ENCODE measurements at places on chromosomes 3 and 15. TPM values are rescaled to one million over a fixed set of nuclear protein-coding genes. Genes with fewer than 3 reads are reported as not detected.

Gene EBLN2
- 5.0 TPM for total RNA-seq

Gene CASR
- 0.04 TPM for total RNA-seq

DNA sequence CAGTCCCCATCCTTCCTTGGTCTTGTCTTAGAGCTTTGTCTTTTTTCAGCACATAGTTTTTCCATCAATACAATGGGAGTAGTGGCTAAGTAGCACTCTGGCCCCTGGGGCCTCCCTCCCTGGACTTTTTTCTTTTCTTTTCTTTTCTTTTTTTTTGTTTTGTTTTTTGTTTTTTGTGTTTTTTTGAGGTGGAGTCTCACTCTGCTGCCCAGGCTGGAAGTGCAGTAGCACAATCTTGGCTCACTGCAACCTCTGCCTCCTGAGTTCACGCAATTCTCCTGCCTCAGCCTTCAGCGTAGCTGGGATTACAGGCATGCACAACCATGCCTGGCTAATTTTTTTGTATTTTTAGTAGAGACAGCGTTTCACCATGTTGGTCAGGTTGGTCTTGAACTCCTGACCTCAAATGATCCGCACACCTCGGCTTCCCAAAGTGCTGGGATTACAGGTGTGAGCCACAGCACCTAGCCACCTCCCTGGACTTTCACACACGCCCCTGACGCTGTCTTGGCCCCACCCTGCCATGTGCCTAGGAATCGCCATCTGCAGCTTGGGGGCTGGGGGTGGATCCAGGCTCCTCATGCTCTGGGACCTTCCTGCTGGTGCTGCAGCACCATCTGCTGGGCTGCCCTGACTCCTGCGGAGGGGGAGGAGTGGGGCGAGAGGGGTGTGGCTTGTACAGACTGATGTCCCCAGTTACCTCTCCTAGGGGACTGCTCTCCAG lies 2.8 kb downstream of the C15orf39 start:
- peak; percentile 79 for ATAC-seq

DNA sequence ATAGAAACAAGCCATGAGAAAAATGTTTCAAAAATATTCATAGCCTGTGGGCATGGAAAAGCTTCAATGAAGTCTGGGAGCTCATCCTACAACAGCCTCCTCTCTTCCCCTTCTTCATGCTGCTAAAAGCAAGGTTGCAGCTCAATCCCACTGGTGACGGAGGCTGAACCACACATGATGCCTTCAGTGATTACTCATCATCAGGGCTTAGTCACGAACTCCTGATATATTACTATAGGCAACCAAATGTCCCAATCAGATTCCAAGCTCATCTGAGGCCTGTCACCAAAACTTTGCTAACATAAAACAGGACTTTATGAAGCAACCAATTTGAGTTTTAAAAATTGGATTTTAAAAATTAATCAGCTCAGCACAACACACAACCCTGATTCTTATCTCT lies 24.0 kb upstream of the SLC24A5 start:
- no peak for ATAC-seq

DNA sequence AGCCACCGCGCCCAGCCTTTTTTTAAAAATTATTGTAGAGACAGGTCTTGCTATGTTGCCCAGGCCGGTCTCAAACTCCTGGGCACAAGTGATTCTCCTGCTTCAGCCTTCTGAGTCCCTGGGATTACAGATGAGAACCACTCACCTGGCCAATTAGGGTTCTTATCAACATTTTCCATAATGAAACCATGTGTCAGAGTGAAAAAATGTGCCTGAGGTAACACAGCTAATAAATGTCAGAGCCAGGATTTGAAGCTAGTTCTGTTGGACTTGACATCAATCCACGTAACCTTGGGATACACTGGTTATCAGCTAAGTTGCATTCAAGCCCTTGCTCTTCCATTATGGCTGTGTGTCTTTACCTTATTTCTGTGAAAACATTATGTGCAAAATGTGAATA lies 29.1 kb downstream of the CHST14 start:
- ATAC-seq, result no peak

DNA sequence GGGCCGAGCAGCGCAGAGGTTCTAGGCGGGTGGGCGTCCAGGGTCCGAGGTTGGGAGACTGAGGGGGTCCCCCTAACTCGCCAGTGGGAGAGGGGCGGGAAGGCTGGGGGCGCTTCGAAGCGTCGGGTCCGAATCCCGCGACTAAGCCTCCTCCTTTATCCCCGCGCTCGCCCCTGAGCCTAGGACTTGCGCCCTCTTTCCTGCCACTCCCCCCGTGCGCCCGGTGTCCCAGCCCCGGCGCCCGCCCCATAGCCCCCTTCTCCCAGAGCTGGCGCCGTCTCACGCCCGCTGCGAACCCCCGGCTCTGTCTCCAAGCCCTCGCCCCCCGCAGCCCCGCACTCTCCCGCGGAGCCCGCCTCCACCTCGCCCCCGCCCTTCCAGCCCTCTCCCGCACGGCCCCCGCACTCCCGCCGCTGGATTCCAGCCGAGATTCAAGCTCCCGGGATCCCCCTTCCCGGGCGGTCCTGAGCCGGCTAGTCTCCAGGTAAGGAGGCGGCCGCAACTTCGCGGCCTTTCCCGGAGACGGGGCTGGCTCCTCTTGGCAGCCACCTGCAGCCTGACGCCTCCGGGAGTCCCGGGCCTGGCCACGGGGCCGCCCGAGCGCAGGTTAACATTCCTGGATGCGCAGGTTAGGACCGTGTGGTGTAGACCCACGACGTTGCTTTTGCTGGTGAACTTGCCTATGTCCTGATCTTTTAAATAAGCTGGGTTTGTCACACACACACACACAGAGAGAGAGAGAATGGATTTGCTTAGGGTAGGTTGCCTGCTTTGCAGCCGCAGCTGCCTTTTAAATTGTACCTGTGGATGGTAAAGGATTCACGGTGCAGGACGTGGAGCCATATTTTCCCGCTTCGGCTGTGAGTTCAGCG lies 563 bp downstream of the PXYLP1 start:
- peak; percentile 31 for ATAC-seq
